ENCODE measurements at places on chromosomes 4 and X.

DNA sequence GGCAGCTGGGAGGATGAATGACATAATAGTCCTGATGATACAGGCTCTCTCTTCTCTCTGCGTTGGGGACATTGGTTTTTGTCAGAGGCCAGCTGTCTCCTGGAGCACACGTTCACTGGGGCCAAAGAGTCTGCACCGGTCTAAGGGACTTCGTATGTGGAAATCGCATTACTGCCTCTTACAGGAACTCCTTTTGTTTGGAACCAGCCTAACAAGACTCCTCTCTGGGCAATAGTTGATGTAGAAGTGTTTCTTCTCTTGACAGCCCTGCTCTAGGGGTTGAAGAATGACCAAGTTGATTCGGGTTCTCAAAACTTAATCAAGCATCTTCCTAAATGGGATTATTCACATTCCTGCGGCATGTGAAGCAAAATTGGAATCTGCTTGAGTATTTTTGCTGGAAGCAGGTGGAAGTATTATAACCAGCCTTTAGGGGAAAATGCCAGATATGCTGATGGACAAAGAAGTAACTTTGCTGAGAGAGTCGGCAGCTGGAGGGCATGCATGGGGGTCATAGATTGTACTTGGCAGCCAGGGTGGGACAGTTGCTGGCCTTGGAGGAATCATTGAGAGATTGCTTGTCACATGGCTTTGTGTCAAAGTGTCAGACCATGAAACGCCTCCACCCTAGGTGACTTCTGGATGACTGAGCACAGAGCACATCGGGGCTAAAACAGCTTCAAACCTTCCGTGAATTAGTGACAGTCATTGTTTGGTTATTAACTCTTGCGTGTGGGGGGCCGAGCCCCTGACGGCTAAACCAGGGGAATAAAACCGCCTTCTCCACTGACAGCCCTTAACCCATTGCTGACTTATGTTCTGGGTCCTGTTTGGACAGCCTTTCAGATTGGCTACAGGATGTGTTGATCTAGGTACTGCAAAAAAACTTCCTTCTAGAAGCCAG, 34.4 kb upstream of the SLC34A2 start:
- no peak for DNase-seq

DNA sequence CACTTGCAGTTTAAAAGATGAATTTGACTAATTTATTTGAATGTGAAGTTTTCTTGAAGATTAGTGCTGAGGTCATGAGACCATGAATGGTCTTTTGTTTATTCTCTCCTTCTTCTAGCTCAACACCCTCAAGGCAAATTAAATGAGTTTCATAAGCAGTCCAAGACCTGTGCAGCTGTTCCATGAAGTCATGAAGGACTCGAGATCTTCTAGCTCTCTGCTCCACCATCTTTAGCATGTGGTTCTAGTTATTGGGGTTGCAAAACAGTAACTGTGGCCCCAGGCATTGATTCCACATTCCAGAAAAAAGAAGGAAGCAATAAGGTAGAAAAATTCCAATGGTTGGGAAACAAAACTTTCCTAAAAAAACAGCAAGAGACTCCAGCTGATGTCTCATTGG, 84.2 kb upstream of the HS3ST1 start:
- no peak for DNase-seq

DNA sequence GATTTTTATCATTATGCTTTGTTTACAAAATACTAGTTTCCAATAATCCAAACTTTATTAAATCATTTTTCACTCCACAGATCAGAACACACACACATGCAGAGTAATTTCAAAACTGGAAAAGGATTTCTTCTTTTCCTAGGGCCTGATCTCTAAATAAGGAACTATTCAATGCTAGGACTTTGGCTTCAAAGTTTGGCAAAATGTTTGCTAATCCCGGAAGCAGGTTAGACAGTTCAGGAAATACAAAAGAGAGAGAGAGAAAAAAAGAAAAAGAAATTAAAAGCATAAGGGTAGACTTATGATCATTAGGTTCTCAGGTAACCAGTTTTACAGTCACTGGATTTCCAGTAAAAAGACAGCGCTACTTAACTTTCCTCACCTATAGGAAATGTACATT, 211.0 kb downstream of the DCLK2 start:
- DNase-seq: no peak

- DNase-seq: no peak
These were observed 16.2 kb downstream of the CTAG1B start for GRCh38 chrX:154602766-154603437.

DNA sequence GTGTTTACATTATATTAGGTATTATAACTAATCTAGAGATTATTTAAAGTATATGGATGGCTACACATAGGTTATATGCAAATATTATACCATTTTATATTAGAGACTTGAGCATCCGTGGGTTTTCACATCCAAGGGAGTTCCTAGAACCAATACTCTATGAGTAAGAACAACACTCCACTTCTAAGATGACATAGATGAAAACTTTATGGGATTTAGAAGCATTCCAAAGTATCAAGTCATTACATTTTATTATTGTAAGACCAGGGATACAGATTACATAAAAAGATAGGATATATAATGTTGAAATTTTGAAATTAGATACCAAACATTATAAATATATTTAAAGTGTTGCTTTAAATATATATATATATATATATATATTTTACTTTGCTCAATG, 207.0 kb downstream of the NAP1L3 start:
- no peak for DNase-seq

DNA sequence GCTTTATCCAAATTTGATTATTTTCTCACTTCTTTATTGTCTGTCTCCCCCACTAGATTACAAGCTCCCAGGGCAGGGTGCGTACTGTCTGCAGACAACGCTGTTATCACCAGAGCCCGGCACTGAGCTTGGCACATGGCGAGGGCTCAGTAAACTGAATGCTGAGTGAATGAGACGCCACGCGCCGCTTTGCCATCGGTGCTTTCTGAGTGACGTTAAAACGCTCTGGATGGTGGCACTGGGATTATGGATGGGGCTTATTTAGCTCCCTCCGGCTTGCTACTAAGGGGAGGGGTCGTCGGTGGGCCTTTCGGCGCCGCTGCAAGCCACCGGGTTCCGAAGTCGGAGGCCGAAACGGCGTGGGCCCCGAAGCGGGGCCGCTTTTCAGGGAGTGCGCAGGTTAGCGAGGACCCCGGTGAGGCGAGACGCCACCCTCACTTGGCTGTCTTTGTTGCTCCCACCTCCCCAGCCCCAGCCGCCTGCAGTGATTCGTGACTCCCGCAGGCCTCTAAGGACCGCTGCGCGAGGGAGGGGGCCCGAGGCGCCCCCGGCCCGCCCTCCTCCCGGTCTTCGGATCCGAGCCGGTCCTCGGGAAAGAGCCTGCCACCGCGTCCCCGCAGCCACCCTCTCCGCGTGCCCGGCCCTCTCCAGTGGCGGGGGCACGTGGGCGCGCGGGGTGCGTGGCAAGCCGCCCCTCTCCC, 569 bp upstream of the FHL1 start:
- no peak for DNase-seq

- DNase-seq: no peak
These were observed 220.0 kb downstream of the SPCS3 start for GRCh38 chr4:176539785-176540175.

DNA sequence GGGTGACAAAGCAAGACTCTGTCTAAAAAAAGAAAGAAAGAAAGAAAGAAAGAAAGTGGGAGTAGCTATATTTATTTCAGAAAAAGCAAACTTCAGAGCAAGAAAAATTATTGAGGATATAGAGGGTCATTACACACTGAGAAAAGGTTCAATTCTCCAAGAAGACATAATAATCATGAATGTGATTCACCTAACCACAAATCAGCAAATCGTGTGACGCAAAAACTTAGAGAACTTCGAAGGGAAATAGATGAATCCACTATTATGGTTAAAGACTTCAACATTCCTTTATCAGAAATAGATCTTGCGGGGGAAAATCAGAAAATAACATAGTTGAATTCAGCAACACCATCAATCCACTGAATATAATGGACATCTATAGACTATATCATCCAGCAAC, 219.3 kb upstream of the LDB2 start:
- no peak for DNase-seq

DNA sequence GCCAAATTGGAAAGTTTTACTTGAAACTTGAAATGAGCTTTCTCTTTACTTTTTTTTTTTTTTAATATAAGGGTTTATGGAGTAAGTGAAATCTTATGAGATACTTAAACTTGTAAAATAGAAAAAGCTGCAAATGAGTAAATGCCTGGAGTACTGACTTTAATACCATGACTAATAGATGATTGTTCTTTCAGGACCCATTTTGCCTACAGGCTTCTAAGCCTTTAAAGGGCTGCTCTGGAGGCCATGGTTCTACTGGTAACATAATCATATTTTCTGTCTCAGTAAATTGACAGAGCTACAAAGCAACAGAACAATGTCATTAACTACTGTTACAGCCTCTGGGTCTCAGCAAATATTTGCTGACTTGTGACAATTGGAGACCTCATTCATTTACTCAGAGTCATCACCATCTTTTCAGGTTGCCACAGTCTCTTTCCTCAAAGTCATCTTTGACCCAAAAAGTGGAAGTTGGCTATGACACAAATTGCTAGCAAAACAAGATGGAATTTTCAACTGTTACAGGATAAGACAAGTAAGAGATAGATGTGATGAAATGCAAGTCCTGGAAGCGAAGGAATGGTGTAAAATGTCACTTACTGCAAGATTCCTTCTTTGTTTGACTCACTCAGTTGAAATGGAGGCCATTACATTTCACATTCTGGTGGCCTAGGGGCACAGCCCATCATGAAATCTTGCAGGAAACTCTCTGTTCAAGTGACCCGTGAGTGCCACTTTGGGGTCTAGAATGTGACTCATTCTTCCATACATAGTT, 132.7 kb downstream of the BTC start:
- no peak for DNase-seq

DNA sequence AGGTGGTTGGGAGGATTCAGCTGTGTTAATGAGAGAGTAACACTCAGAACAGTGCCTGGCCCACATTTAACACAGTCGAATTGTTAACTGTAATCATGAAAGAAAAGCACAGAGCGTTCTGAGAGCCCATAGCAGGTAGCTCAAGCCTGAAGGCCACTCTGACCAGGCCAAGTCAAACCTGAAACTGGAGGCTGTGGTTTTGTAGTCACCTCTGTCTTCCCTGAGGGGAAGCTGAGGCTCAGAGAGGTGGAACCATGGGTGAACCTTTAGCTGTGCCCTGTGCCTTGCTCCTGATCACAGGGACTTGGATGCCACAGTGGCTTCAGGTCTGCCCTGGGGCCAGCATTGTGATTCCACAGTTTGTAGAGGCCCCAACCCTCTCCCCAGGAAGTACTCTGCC, 16.6 kb upstream of the UBA1 start:
- DNase-seq: no peak

- DNase-seq: no peak
These were observed 81.9 kb downstream of the RBM47 start for GRCh38 chr4:40547789-40548132.

DNA sequence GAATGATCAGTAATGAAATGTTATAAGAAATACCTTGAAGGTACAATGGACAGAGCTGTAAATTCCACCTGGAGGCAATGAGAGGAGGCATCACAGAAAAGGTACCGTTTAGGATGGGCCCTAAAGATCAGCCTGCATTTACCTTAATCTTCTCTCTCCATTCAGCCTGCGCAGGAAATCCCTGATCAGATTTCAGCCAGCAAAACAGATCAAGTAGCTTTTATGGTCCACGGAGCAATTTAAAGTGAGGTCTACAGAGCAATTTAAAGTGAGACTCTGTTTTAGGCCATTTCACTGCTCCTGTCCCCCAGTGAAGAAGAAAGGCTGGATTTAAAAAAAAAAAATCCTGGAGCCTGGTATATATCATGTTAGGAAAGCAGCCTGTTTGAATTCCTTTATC, 195.1 kb upstream of the VCX start:
- DNase-seq: no peak

DNA sequence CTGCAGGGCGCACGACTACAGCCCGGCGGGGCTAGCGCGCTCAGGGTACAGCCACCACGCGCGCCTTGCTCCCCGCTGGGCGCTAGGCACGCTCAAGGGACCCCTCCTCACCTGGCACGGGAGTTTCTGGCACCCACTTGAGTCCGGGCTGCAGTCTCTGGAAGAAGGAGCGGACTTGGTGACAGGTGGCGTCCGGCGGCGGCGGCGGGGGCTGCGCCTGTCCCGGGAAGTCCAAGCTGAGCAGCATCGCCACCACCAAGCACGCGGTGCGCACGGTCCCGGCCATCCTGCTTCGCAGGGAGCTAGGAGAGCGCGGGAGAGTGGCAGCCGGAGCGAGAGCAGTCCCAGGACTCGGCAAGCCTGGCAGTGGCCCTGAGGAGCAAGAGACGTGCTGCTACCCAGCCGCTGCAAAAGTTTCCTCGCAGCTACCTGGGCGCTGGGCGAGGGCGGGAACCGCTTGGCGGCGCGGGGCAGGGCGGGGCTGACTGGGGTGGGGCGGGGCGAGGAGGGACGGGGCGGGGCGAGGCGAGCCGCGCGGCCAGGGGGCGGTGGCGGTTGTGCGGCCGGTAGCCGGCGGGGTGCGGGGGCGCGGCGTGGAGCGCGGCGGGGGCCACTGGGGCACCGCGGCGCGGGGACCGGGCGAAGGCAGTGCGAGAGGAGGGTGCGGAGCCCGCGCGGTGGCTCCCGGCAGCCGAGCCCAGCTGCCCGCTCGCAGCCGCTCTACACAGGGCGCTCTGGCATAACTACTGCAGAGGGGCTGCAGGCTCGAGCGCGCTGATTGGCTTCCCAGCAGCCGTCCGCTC, at the start of gene GPC3:
Gene GPC3 (minus strand): TSS at position 431 of the 803 bp plus-strand sequence.
- peak; percentile 77 for DNase-seq

DNA sequence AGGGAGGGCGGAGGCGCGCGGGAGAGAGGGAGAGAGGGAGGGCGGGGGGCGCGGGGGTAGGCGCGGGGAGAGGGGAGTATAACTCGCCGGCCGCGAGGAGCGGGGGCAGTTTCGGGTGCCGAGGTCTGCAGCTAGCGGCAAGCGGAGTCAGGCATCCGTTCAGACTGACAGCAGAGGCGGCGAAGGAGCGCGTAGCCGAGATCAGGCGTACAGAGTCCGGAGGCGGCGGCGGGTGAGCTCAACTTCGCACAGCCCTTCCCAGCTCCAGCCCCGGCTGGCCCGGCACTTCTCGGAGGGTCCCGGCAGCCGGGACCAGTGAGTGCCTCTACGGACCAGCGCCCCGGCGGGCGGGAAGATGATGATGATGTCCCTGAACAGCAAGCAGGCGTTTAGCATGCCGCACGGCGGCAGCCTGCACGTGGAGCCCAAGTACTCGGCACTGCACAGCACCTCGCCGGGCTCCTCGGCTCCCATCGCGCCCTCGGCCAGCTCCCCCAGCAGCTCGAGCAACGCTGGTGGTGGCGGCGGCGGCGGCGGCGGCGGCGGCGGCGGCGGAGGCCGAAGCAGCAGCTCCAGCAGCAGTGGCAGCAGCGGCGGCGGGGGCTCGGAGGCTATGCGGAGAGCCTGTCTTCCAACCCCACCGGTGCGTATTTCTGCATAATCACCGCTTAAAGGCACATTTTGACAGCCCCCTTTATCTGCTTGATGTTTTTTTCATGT, at the start of gene POU4F2:
Gene POU4F2 (plus strand): TSS at position 108 of the 720 bp plus-strand sequence. CDS start 248 bp downstream, at position 356.
- no peak for DNase-seq

- no peak for DNase-seq
These were observed 8.8 kb upstream of the ADH1C start for GRCh38 chr4:99361268-99361898.

DNA sequence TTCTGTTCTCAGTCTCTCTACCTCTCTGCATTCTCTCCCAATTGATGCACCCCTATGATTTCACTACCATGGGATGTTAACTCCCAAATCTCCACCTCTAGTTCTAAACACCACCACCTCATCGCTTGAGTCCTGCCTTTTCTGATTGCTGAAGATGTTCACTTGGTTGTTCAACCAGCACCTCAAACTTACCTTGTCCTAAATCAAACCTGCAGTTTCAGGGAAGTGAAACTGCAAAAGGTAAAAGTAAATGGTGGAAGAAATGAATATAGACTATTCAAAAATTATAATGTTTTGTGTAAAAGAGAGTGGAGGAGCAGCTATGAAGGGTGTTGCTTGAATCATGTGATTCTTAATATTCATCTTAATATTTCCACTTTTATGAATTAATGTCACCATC, 91.0 kb downstream of the PDE5A start:
- no peak for DNase-seq

Measured in right forelimb (tissue), 1 donor.